Neuronal stem cell (in vitro differentiated cells): ENCODE measurements at places on chromosomes 5 and 9.

DNA sequence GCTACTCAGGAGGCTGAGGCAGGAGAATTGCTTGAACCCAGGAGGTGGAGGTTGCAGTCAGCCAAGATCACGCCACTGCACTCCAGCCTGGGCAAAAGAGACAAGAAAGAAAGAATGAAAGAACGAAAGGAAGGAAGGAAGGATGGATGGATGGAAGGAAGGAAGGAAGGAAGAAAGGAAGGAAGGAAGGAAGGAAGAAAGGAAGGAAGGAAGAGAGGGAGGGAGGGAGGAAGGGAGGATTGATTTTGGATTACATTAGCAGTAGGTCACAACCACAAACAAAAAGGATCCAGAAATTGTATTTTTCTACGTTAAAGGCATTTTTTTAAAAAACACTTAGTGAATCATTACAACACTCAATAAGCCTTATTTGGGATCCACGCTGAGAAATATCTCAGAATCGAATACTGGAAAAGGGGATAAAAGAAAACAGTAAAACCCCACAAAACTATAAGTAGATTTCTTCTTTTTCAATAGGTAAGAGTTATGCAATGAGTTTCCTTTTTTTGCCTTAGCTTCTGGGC lies 136.9 kb upstream of the FREM1 start:
- DNase-seq, result no peak

DNA sequence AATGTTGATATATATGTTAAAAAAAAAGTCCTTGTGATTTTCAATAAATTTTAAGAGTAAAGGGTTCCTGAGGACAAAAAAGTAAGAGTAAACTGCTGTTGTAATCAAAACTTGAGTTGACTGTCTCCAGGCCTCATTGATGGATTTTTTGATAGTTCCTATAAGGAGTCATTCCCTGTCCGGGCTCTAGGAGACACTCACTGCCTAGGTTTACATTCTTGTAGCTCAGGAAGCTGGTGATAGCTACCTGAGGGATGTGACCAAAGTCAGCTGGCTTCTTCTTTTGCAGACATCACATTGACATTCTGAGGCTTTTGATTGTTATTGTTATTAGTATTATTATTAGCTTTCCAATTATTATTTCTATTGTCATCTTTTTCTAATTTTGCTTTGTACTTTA lies 116.5 kb upstream of the FBXL7 start:
- DNase-seq, result no peak

GRCh38 chr5:61293071-61293470 lies 39.0 kb upstream of the ZSWIM6 start:
- no peak for DNase-seq

- DNase-seq, result peak; percentile 59
Measured at GRCh38 chr9:100595391-100596199, 17.7 kb downstream of the CAVIN4 start.

- no peak for DNase-seq
Measured at GRCh38 chr9:32671333-32671732, 35.9 kb upstream of the TAF1L start.

DNA sequence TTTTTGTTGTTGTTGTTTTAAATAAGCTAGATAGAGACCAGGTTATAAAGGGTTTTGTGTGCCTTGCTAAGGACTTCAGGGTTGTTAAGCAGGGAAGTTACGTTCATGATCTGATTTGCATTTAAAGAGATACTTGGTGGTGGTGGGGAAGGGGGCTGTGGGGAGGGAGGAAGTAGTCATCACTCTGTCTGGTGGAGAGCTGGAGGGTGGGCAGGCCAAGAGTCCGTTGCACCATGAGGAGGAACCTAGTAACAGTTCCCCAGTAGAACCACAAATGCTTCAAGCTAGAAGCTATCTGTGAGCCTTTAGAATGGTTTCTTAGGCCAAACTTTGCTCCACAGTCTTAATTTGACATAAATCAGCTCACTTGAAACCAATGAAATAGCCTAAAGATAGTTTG lies 18.7 kb upstream of the ROPN1L start:
- no peak for DNase-seq

DNA sequence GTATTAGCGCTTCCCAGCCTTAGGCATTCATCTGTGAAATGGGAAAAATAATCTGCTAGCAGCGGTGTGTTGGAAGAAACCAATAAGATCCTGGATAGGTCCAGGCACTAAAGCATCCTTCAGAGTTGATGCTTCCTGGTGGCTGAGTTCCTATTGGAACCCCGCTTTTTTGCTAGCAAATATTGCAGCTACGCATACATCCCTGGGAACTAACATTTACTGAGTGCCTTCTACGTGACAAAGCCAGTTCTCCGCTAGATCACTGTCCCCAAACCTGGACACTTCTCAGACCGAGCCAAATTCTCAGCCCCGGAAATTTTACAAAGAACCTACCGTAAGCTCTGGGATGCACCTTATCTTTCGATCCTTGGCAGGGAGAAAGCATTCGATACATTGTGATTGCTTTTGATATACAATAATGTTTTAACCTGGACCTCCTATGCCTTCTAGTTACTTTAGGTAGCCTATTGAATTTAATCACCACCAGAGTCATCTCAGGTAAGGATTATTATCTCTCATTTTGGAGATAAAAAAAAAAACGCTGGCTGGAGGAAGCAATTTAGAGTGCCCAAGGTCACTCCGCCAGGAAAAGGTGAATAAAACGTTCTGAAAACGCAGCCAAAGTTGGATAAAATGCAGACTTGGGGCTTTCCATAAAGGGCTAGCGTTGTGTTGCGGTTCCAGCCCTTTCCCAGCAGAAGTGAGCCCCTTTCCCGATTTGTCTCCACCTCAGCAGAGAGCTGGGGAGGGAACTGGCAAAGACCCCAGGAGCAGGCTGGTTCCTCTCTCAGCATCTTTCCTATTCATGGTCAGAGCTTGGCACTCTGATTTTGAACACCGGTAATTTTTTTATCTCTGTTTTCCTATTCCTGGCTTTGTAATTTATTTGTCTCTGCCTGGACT lies 2.6 kb upstream of the MSX2 start:
- no peak for DNase-seq
